Posterior cingulate gyrus (tissue), 11 donors: ENCODE measurements at places on chromosomes 16 and 17.

DNA sequence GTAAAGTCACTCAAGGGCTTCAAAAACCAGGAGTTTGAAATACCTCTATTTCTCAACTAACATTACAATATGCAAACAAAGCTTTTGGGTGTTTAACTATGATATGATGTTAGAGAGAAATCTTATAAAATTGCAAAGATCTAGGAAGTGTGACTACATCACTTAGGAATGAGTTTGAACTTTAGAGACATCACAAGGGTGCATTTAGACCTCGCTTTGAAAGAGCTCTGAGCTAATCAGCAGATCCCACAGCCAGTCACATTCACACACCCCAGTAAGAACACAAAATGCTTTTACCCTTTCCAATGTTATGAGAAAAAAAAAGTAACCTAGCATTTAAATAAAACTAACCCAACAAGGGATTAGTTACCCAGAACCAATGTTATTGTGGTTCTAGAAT is 45.2 kb downstream of the HYDIN start:
- DNase-seq, result no peak

DNA sequence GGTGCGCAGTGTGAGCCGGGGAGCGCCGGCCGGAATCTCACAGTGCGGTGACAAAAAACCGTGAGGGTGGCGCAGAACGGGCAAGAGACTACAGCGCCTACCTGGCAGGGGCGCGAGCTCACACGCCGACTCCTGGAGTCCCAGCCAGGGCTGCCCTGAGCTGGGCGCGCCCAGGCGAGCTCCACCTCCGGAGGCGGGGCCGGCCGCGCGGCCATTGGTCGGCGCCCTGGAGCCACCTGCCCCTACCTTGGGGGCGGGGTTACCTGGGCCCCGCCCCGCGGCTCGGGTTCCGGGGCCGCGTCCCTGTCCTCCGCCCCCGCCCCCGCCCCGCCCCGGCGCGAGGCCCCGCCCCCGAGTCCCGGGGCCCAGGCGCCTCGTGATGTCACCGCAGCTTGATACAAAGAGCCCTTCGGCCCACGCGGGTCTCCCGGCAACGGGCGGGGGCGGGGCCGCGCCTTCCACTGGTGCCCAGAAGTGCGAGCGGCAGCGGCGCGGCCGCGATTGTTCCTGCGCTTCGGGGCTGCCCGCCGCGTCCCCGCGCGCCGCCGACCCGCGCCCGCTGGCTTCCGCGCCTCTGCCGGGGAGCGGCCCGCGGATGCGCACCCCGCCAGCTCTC is 96.3 kb downstream of the RAB11FIP4 start:
- DNase-seq, result peak; percentile 89

GRCh38 chr17:47802341-47803022 is 19.1 kb downstream of the OSBPL7 start:
- DNase-seq, result peak; percentile 62

DNA sequence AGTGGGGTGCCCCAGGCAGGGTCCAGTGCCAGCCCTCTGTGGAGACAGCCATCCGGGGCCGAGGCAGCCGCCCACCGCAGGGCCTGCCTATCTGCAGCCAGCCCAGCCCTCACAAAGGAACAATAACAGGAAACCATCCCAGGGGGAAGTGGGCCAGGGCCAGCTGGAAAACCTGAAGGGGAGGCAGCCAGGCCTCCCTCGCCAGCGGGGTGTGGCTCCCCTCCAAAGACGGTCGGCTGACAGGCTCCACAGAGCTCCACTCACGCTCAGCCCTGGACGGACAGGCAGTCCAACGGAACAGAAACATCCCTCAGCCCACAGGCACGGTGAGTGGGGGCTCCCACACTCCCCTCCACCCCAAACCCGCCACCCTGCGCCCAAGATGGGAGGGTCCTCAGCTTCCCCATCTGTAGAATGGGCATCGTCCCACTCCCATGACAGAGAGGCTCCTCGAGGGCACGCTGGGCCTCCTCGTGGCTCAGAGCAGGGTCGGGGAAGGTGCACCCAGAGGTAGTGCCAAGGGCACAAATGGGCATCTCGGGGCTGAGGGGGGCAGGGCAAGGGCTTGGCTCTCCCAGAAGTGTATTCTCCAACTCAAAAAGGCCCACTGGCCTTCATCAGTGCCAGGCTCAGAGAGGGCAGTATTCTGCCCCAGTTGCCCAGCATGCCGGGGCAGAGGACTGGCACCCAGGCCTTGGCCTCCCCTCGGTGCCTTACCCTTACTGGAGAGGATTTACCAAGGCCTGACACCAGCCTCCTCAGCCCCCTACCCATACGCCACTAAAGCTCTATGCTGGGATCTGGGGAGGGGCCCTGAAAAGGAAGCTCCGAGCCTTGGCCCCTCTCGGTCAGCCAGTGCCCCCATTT is at the start of gene CDH5:
CDH5 (plus strand) TSS at position 259 of the 867 bp plus-strand sequence. CDS start 12,647 bp downstream, outside the sequence.
- peak; percentile 81 for DNase-seq

DNA sequence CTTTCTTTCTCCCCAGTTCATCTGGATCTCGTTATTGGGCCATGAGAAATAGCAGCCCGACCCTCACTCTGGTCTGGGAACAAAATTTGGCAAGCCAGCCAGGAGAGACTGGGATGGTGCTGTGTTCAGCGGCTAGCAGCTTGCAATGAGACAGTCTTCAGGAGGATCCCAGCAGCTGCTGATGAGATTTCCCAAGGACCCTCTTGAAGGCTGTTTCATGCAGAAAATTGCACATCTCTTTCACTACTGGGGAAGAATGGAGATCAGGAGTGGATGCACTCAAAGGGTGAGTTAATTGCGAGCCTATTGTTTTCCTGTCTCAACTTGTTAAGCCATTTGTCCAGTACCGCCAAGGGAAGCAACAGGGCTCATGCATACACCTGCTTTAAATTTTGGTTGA is 5.5 kb upstream of the COIL start:
- DNase-seq, result no peak

- DNase-seq, result no peak
These were observed 14.9 kb downstream of the ENPP7 start for GRCh38 chr17:79745641-79746105.

- DNase-seq, result peak; percentile 94
These were observed 4.2 kb downstream of the MNT start for GRCh38 chr17:2396568-2397246.

GRCh38 chr17:37759014-37759637 is 14.3 kb upstream of the HNF1B start:
- no peak for DNase-seq

DNA sequence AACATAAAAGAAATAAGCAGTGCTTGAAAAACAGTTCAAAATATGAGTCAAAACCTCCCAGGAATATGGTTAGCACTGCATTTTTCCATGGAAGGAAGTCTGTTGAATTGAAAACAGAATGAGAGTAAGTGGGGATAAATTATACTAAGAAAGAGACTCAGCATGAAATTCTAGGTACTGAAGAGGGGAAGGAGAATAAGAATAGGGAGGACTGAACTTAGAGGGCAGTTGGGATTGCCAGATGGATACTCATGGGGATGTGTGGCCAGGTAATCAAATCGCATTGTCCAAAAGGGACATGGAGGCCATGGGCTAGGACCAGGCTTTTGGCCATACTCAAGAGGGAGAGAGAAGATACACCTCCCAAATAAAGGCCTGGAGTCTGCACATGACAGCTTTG is 247.9 kb downstream of the CDH13 start:
- DNase-seq, result no peak

GRCh38 chr16:977081-977701 is 4.4 kb upstream of the SOX8 start:
- DNase-seq, result peak; percentile 95

DNA sequence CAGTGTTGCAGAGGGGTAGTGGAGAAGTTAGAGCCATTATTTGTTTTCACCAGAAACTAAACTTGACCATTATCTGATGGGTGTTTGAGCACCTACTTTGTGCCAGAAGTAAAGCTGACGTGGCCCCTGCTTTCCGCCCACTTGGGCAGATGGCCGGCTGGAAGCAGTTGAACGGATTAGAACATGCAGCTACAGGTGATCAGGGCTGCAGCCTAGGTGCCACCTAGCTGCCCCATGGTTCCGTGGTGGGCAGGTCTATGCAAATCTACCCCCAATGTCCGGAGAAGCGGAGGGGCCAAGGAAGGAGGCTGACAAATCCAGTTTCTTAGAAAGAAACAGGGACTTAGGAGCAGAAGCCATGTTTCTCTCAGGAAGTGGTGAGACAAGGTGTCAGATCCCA is 62.7 kb downstream of the B9D1 start:
- no peak for DNase-seq

- DNase-seq, result no peak
These were observed at the start of gene MYO15B for GRCh38 chr17:75587675-75588595. Gene MYO15B, plus strand, starts transcription at chr17:75587800. Its CDS starts 258 bp downstream, at chr17:75588058.

DNA sequence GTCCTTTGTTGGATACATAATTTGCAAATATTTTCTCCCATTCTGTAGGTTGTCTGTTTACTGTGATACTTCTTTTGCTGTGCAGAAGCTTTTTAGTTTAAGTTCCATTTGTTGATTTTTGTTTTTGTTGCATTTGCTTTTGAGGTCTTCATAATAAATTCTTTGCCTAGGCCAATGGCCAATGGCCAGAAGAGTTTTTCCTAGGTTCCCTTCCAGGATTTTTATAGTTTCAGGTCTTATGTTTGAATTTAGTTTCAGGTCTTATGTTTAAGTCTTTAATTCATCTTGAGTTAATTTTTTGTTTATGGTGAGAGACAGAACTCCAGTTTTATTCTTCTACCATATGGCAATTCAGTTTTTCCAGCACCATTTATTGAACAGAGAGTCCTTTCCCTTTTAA is 90.1 kb upstream of the GOT2 start:
- no peak for DNase-seq

DNA sequence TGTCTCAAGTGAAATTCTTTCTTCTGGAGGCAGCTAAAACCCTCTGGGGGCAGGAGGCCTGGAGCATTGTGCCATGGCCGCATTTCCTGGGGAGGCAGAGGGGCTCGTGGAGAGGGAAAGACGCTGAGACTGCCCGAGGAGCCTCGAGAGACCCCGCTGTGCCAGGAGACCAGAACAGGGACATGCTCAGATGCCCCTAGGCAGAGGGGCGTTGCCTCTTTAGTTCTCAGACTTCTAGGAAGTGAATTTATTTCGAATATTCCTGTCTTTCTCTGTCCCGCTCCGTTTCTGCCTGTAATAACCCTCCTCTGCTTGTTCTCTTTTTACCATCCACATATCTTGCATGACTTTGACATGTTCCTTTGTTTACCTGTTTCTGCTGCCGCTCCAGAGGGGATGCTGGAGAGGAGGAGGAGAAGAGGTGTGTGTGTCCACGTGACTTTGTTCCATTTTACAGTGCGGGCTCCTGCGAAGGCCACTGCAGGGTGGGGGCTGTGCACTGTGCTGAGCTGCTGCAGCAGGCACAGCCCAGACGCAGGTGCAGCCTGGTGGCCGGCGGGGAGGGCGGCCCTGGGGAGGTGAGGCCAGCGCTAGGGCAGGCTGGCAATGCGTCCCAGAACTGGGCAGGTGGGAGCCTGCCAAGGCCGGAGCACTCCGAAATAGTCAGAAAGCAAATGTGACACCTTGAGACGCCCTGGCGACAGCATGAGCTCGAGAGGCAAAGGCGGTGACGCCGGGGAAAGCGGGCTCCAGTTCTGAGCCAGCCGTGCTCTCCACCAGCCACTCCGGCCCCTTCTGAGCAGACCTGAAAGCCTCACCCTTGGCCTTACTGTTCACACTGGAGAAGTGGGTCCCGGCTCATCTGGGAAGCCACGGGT is 29.9 kb downstream of the CIBAR2 start:
- no peak for DNase-seq

DNA sequence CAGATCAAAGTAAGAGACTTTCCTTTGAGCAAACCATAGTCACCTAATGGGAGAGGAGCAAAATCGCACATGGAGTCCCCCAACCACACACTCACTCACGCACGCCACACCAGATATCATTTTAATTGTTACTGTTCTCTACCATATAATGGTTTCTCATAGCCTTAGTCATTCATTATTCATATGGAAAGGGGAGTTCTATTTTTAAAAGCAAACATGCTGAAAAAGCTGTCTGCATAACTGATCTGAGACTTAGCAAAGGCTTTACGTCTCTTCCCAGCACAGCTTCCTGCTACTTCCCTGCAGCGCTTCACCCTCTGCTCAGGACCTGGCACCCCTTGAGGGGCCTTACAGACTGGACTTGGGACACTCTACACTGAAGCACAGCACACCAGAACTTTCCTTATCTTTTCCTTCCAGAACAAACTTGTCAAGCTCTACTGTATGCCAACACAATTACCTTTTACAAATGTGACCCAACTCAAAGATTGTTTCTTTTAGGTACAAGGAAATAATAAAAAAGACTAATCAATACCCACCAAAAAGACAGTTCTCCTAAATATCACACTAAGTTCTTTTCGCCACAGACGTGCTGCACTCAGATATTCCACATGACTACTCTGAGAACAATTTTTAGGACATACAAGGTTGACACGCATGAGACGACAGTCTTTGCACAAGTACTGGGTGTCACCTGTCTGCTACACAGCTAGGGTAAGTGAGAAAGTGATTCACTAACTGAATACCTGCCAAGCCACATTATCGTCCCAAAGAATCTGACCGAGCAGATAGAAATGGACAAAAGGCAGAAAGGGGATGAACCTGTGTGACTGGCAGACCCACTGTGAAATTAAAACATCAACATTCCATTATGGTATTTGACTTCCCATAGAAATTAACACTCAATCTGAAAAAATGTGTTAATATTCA is 21.5 kb downstream of the SRP68 start:
- no peak for DNase-seq

- peak; percentile 84 for DNase-seq
These were observed 20.7 kb upstream of the NAGS start for GRCh38 chr17:43983515-43984411.

DNA sequence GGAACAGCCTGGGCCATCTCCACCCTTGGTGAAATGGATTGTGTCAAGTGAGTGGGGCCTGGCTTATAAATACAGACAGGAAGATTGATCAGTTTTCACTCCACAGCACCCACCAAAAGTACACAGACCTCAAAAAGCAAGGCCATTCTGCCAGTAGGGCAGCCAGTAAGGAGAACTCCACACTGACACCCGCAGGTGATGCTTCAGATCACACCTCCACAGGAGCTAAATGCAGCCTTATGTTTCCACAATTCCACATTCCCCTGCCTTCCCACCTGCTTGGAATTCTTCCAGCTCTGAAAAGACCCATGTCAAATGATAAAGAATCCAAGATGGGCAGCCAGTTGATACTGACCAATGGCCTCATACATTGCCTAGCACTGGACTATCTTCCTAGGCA is 191.1 kb downstream of the ZFHX3 start:
- no peak for DNase-seq

GRCh38 chr16:67773099-67773498 is 33.3 kb downstream of the RANBP10 start:
- DNase-seq, result no peak

- peak; percentile 91 for DNase-seq
These were observed at the start of gene PCYT2 for GRCh38 chr17:81911277-81911961. Gene PCYT2, minus strand, starts transcription at chr17:81911399. Its CDS starts 44 bp downstream, at chr17:81911355.

DNA sequence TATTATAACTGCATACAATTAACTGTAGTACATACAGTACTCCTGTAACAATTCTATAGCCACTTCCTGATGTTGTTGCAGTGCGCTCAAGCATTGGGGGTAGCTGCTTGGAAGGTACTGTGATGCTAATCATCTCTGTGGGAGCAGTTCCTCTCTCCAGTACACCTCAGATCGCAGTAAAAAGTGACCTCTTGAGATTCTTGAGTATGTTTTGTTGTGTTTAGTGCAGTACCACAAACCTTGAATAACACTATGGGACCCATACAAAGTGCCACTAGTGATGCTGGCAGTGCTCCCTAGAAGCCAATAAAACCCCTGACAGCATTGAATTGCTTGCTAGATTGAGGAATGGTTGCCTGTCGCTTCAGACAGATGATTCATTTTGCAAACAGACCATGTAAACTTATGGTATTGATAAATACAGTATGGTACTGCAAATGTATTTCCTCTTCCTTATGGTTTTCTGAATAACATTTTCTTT is 193.0 kb downstream of the SPECC1 start:
- no peak for DNase-seq
